ENCODE measurements at places on chromosomes 2 and 18.

GRCh38 chr2:166125557-166125956, 2.3 kb downstream of the SCN1A start:
- no peak for DNase-seq

DNA sequence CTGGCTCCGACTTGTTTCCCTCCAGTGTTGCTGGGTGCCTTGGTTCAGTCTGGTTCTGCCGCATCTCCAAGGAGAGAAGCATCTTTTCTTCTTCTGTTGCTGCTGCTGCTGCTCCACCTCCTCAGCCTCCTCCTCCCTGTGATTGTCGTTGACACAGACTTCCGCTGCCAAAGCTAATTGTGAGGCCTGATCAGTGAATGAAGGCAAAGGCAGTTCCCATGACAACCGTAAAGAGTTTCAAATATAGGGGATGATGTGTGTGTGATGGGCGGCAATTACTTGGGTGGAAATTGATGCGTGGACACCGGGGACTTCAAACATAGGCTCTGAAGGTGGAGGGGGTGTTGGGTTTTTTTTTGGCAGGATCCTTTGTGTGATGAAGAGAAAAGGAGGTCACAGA, 13.7 kb downstream of the TET3 start:
- DNase-seq = no peak

DNA sequence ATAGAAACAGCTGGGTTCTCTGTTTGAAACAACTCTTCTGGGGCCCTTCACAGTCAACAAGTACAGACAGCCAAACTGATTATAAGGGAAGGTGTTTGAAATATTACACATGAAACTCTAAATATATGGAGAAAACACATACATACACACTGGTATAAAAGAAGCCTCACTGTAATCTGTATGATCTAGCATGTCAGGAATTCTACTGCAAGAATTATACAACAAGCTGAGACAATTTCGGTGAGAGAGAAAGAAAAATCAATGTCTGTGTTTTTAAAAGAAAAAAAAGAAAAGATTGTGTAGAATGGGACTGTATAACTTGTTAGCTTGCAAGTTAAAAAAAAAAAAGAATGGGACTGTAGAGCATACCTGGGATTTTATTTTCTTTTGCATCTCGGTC, 26.3 kb downstream of the IRS1 start:
- DNase-seq = no peak

- DNase-seq = peak; percentile 88
These were observed 112.2 kb downstream of the VAPA start for GRCh38 chr18:10025711-10026670.

GRCh38 chr2:127128445-127128904, 21.5 kb upstream of the BIN1 start:
- DNase-seq = no peak

GRCh38 chr2:6224267-6224666, 532.1 kb downstream of the SOX11 start:
- no peak for DNase-seq

DNA sequence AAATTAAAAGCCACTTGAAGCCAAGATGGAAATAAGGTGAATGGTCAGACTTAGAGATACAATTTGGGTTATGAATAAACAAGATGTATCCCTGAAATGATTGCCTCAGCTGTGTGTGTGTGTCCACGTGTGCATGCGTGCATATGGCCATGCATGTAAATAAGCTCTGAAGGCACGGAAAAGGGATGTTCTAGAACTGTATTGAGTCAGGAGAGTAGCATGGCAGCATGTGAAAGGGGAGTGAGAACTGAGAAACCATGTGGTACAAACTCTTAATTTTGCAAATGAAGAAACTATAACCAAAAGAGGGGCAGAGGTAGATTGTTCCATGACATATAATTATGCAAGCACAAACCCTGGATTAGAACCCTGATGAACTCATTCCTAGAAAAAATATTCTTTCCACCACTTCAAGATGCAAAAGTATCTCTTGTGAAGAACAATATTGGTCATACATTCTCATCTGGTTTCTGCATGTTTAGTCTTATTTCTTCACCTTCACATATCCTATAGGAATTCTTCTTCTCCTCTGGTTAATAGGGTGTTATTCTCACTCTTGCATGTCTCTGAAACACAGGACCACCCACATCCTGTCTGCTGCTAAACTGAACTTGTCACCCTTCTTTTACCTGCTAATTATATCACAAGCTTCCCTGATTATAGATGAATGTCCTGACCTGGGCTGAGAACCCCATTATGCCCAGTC, 455.8 kb downstream of the SETBP1 start:
- no peak for DNase-seq

DNA sequence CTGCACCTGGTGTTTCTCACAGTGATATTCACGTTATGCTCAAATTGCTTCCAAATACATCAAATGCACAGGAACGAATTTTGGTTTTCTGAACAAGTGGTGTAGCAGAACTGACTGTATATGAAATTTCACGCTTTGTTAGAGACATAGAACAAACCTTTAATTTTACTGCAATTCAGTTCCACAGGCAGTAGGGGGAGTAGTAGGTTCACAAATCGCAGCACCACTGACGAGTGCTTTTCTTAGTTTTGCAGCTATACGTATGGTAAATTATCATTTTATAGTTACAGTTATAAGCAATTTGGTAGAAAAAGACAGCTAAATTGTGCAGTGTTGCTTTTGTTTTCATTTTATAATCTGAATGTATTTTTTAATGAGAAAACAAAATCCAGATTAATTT, 113.3 kb downstream of the KIAA1328 start:
- DNase-seq = no peak

- no peak for DNase-seq
These were observed 697.4 kb upstream of the NXPH2 start for GRCh38 chr2:139477618-139478017.

GRCh38 chr2:38474021-38474456, 97.0 kb upstream of the ATL2 start:
- no peak for DNase-seq

GRCh38 chr18:58315739-58316215, 271.8 kb downstream of the NEDD4L start:
- DNase-seq = no peak

DNA sequence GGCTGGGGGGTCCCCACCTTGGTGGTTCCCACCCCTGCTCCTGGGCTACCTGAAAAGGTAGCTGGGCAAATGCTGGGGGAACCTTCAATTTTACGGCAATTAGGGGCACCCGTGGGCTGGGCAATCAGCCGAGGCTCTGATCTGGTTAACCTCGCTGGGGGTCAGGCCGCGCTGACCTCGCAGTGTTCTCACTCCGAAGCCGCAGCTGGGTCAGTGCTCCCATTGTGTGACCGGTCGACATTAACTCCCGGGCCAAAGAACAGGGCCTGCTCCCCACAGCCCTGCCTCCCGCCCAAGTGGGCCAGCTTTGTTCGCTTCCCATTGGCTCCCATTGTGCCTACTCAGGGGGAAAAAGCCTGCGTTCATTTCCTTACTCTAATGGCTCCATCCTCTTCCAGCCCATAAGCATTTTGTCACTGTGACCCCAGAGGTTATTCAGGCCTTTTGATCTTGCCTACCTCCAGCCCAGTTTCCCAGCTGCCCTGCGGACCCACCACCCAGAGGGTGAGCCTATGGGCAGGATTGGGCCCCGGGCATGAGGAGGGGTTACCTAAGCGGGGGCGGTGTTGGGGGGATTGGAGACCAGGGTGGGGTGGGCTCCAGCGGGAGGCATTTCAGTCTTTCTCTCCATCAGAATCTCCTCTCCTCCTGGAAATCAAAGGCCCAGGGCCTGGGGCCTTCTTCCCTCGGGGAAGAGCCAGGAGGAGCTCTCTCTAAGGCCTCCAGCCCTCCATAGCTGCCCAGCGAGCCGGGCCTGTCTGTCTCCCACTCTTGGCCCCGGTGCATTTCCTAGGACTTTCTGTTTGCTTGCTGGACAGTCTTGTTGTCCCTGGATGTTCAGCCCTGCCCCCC, 90.1 kb downstream of the MYCN start:
- DNase-seq = no peak

- DNase-seq = no peak
These were observed 296.6 kb downstream of the NAPG start for GRCh38 chr18:10822456-10822855.

DNA sequence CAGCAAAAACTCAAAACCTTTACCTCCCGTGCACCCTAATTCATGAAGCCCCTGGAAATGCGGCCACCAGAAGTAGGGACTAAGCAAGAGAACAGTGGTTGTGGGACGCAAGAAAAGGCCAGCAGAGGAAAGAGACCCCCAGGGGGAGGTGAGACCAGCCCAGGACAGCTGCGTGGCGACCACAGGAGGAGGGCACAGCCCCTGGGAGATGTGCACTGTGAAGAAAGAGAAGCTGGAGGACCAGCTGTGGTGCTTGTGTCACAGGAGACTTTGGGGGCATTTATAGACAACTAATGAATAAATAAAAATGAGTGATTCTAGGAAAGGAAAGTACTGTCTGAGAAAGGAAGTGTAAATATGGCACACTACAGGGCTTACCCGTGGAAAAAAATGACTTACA, 263.8 kb downstream of the EIPR1 start:
- DNase-seq = peak; percentile 38

DNA sequence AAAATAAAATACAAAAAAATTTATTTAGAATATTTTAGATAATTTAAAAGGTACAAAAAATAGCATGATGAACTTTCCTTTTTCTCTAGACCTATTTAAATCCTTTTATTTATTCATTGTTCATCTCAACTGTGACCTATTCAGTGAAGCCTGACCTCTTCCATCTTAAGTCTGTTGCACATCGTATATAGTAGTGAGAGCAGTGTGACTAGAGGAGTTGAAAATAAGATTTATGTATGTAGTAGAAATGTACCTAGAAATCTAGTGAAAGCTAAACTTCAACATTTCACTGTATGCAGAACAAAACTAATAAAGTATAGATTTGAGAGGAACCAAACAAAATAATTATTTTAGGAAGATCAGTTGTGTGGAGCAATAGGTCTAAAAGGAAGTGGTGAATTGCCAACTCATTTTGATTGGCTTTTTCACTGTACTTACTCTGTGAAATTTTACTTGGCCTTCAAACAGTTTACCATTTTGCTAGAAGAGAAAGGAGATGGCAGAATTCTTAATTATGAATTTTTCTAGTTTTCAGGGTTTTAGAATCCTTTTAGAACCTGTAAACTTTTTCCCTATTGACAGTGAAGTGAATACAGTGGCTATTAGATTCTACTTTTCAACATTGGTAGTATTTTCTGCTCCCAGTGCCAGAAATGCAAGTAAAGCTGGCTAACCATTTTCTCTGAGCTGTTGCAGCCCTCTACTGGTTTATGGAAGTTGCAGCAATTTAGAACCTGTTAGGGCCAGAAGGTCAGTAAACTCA, 11.0 kb downstream of the ANKRD12 start:
- DNase-seq = no peak

GRCh38 chr18:49319590-49319989, 140.9 kb downstream of the DYM start:
- no peak for DNase-seq

DNA sequence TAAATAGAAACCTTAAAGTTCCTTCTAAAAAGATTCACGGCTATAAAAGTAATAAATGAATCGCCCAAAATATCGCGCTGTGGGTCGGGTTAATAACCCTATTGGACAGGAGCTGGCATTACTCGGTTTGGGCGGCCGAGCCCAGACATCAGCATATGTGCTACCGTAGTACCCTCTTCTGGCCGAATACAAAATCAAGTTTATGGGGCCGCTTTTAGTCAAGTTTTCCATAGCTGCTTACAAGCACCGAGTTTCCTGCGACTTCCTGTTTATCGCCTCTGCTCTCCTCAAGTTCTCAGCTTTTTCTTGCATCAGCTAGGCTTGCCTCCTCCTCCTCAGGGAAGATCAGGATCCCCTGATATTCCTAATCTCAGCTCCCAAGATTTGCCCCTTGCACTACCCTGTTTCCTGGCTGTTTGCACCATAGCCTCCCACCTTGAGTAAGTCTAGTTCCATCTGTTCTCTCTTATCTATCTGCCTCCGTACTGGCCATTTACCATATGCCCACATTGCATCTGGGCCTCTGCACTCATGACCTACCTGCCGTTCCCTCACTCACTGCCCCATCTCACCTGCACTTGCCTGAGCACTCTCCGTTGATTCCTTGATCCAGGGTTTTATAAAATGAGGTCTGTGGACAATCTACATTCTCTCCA, 56.1 kb downstream of the SLC35F5 start:
- no peak for DNase-seq

DNA sequence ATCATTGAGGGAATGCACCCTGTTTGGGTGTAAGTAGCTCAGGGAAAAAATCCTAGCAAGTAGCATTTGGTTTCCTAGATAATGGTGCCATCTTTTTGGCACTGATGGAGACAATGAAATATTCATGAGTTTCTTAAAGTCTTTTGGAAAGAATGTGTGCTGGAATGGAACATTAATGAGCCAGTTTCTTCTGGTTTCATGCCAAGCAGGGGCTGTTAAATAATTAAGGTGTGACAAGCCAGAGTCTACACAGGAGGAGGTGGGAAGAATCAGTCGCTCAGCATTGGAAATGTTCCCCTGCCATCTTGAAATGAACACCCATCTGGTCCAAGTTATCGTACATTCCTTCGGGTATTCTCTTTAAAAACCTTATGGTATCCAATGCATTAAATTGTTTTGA, 457.3 kb downstream of the RIT2 start:
- no peak for DNase-seq

- no peak for DNase-seq
These were observed 98.7 kb downstream of the TCF4 start for GRCh38 chr18:55489034-55489986.

DNA sequence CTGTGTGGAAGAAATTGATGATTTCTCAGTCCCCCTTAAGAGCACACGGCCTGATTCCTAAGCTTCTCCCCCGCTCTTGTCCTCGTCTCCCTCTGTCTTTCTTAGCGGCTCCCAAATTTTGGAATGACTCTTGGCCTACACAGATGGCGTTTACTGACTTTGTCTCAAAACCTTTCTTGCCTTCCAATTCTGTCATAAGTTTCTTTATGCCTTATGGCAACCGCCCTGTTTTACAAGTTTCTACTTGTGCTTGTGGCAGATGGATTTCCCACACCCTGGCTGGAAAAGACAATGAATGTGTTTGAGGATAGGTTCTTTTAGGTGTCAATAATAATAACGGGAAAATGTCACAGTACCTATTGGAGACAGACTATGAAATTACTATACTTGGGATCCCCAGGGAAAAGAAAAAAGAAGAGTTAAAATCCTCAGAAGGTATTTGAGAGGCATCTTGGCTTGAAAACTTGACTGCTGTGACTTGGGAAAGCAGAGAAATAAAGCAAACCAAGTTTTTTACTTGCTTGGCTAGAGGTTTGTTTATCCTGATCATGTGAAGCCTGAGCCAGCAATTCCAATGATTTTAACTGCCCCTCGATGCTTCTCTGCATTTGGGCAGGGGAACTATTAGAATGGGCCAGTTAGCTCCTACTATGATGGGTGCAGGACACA, 276.4 kb downstream of the HRH4 start:
- no peak for DNase-seq

DNA sequence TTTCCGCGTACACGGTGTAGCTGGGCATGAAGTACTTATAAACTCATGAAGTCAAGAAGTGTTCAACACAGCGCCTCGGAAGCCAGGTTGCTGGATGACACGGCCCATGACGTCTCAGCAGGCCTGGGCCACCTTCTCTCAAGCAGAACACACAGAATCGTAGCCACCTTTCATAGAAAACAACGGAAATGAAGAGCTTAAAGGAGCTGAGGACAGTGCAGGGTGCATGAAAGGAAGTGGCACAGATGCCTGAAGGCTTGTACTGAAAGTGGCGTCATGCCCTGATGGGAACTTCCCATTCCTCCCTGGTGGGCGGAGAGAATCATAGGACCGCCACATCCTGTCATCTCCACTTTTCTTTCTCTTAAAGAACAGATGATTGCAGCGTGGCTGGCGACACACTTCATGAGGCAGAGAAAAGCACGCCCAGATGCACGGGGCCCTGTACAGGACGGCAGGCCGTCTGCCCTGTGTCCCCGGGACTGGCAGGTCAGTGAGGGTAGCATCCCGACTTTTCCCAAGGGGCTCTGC, 31.1 kb downstream of the HDAC4 start:
- no peak for DNase-seq

GRCh38 chr18:56270671-56271250, 367.6 kb downstream of the TXNL1 start:
- no peak for DNase-seq
